ENCODE measurements at places on chromosomes 3 and 15.
A peak's percentile ranks its signal among the peaks of the same experiment; 100 is the strongest.

DNA sequence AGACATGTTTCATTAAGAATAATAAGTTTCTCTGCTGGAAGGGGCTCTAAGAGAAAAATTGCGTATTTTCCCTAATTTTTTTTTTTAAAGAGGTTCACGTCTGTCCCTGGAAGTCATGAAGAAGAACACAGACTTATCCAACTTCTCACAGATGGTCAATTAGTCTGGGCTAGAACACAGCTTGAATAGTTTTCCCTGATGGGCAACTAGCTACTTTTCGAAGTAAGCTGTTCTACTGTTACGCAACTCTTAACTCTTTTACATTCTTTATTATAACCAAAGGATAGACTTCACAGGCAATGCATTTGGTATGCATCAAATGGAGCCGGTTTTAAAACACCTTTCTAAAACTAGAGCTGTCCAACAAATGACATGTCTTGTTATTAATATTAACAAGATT lies 144.2 kb upstream of the TNIK start:
- no peak for DNase-seq

- DNase-seq: no peak
Observed at GRCh38 chr3:45546716-45547701, 47.5 kb upstream of the LIMD1 start.

GRCh38 chr3:117527346-117527745 lies 817.8 kb downstream of the TUSC7 start:
- no peak for DNase-seq

DNA sequence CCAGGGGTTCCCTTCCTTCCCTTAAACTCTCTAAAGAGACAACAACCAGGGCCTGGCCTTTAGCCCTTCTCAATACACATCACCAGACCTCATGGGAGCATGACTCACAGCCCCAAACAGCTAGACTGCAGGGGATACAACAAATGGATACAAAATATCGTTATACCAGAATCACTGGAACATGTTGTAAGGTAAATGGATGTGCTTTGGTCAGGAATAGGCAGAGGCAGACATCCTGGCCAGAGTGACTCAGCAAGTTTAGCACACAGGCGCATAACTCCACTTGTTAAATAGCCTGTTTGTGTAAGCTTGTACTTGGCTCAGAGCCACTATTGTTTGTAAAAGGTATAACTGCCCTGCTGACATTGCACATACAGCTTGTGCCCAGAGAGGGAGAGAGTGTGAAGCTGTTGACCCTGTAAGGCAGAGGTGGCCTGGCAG lies 18.3 kb downstream of the TMED3 start:
- no peak for DNase-seq

DNA sequence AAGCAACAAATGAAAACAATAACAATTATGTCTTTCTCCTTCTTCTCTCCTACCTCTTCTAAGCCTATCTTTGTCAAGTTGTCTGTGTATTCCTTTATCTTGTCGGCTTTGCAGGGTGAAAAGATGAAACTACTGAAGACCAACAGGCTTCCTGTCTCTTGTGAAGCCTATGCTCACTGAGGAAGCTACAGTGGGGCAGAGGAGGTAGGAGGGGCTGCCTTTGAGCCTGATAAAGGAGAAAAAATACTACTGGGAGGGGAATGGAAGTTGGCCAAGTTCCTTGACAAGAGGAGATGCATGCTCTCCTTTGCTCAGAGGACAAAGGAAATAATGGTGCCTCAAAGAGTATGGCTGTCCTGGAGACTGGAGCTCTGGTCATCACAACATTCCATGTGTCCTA lies 92.0 kb downstream of the IGSF11 start:
- no peak for DNase-seq

- no peak for DNase-seq
Observed at GRCh38 chr3:32208447-32208846, 30.0 kb upstream of the CMTM8 start.

DNA sequence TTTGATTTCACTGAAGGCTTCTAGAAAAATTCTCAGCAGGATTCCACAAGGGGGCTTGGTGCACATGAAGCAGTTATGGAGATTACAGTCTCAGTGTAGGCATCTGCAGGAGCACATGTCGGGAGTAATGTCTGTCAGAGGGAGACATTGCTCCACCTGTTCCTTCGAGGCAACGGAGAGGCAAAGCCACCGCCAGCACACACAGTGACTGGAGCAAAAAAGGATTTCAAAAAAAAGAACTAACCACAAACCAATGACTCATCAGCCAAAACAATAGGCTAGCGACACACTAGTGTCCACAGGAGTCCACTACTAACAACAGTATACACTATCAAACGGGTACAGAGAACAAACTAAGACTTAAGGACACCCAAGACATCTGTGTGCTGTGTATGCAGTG lies 68.9 kb downstream of the NPTN start:
- no peak for DNase-seq

DNA sequence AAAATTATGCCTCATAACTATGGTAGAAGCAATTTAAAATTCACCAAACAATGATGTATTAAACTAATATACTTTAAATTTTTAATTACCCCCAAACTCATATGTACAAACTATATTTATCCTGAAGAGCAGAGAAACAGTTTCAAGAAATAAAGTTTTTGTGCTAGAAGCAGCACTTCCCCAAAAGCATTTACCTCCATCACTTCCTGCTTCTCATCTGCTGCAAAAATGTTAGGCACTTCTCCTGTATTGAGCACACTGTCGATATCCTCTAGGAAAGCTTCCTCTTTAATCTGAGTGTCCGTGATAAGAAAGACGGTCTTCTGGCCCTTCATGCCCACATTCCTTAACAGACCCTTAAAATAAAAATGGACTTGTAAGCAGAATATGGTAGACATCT lies 101.5 kb upstream of the ASB14 start:
- DNase-seq: no peak

DNA sequence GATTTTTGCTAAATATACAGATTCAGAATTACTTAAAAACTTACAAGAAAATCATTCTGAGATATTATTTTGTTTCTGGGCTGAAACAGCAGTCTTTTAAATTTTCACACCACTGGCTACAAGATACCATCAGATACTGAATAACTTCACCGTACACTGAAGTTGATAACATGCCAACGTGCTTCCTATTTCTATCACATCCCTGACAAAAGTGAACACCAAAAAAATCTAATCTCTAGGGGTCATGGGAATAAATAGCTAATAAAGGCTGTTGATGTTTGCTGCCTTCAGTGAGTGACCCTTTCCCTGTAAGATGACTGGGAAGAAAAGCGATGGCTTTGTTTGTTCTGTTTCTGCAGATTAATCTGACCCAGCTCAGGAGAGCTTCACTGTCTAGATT lies 120.5 kb downstream of the DUT start:
- no peak for DNase-seq

DNA sequence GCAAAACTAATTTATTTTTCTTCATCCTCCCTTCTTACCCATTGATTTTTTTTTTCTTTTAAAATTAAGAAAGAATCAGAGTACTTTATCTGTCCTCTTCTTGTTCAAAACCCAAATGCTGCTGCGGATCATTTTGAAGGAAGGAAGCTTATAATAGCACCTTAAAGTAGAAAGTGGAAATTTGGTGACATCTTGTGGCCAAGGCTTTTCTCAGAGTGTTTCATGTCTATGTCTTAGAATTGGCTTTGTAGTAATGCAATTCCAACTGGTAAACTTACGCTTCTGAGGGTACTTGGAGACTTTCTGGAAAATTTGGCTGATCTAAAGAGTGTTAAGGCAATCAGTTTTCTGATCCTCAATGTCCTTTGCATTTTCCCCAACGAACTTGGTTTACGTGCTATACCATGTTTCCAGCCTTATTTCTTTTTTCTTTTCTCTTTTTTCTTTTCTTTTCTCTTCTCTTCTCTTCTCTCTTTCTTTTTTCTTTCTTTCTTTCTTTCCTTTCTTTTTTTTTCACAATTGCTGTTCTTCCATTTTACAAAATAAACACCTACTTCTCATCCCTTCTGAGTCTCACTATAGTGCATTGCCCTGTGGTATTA lies 30.7 kb downstream of the C3orf38 start:
- DNase-seq: peak; percentile 52

- DNase-seq: no peak
Observed at GRCh38 chr3:52433328-52433995, 11.4 kb downstream of the SEMA3G start.

- no peak for DNase-seq
Observed at GRCh38 chr3:115275896-115276295, 128.8 kb upstream of the ZBTB20 start.

- no peak for DNase-seq
Observed at GRCh38 chr3:149564079-149564478, 89.6 kb downstream of the TM4SF4 start.

DNA sequence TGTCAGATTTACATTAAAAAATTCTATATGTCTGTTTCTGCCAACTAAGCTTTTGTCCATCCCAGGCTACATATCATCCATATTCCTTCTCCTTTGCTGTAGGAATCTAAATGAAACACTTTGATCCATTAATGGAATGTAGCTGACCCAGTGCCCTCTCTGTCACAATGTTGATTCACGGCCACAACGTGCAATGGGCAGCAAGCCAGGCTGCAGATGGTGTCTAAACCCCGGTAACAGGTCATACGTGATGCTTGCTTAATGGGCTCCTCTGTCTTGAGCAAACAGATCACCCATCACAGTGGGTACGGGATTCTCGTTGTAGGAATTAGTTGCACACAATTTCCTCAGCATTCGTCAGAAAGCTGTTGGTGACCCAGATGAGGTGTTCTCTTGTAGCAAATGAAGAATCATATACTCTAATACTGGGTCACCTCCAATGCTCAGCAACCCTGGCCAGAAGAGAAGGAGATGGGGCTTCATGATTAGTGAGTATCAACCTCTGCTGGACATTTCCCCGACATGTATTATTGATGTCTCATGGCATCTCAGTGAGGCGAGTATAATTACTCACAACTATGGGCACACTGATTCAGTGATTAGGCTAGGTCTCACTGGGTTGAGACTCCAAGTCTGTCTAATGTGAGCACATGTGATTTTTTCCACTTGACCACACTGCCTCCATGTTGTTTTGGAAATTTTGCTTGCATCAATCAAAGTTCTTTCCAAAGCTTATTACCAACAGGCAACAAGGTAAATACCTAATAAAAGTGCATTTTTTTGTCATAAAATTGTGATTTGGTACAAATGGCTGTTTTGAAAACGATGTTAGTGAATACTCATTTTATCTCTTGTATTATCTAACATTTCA lies 12.9 kb upstream of the DCBLD2 start:
- no peak for DNase-seq

DNA sequence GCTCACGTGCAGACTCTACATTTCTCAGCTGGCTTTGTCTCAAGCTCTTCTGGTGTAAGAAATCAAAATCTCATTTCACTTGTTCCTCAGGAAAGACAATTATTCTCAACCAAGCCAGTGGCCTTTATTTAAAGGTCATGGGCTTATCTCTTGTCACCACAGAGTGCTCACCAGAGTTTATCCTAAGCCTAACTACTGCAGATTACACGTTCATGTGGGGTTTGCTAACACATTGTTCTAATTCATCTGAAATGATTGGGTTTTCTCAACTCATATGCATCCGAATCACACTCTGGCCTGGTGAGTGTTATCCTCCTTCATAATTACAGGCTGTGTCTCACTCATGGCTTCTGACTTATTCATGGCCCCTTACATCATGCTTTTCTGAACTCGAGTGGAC lies 83.3 kb upstream of the TSC22D2 start:
- no peak for DNase-seq

DNA sequence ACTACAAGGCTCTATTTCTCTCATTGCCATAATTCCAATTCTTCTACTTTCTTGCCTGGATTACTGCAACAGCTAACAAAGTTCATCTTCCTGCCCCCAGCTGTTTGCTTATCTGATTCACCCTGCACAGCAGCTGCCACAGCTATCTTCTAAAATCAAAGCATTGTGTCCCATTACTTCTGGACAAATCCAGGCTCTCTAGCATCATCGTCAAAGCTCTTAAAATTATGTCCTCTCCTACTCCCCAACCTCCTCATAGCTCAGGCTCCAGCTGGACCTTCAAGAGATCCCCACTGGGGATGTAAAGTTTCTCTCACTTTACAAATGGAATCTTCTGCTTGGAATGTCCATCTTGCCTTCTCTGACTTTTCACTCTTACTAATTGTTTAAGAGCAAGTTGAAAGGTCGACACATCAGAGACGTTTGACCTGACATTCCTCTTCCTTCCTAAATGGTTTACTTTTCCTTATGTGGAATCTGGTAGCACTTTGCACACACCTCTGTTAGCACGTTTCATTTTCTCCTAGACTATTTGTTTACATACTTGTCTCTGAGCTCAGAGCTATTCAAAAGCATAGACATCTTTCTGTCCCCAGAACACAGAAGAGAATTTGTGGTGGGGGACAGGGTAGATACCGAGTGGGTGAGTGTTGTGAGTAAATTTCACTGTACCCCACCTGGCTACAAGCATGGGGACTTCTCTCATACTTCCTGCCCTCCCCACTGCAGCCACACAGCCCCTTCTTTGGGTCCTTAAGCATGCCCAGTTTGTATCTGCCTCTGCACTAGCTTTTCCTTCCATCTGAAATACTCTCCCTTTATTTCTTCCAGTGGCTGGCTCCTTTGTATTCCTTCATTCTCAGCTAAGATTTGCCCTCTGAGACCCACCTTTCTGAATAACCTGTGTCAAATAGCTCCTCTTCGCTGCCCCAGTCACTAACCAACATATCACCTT lies 77.9 kb downstream of the SERPINI1 start:
- DNase-seq: no peak

DNA sequence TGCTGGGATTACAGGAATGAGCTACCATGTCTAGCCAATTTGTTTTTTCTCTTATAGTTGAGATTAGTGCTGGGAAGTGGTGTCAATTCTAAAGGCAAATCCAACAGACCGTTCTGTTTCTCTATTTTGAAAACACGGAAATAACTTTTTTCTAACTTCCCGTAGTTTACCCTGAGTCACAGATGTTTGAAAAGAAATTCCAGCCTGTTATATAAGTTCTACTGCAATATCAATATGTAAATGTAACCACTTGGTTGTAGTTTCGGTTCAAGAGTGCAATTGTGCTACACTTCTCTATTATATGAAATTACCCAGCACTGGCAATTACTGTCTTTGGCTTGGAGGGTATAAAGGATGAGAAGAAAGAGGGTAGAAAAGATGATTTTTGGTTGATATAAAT lies 22.3 kb upstream of the GNB4 start:
- no peak for DNase-seq

- no peak for DNase-seq
Observed at GRCh38 chr3:72273615-72274014, 488.7 kb upstream of the PROK2 start.

GRCh38 chr3:67389176-67389575 lies 265.2 kb downstream of the SUCLG2 start:
- peak; percentile 64 for DNase-seq

DNA sequence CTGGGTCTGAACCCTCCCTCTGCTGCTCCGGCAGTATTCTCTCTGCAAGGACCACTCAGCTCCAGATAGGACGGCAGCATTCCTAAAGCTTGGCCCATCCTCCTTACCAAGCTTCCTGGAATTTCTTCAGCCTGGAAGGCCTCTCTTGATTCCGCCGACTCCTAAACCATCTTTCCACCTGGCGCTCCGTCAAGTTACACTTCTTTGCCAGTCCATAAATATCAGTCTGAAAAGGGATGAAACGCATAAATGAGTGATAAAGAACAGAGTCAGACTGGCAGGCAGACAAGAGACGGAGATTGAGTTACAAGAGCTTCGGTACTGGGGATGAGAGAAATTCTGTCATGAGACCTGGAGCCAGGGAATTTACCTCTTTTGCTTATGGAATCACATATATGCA lies 44.3 kb downstream of the CERS3 start:
- no peak for DNase-seq
